ENCODE measurements at places on chromosomes 6 and 20. TPM values are rescaled to one million over a fixed set of nuclear protein-coding genes. Genes with fewer than 3 reads are reported as not detected.
A peak's percentile ranks its signal among the peaks of the same experiment; 100 is the strongest.

LAMA5 gene
- total RNA-seq, result 0.99 TPM

REM1 gene
- total RNA-seq, result not detected

FKBP5 gene
- 106 TPM for total RNA-seq

DNA sequence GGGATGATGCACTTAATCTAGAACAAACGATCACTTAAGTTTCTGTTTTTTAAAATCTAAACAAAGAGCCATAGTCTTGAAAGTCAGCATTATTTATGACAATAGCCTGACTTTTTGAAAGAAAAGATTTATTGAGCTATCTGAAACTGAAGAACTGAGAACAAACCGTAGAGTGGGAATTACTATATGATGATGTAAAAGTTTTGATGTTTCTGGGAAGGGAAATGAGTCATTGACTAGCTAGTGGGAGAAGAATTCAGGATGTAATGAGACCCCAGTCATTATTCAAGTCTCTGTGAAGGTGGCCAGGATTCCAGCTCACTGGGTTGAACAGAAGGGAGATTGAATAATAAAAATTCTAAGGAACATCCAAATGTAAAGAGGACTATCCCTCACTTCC lies 83.4 kb upstream of the FABP7 start:
- no peak overlapping the region for H3K27ac ChIP-seq
- DNase-seq, result no peak
- no peaks in the 10 kb centered on the region for H3K4me1 ChIP-seq
- peaks cover 6% of the 10 kb centered on the region for H3K27me3 ChIP-seq
- H3K36me3 ChIP-seq, result no peaks in the 10 kb centered on the region

DNA sequence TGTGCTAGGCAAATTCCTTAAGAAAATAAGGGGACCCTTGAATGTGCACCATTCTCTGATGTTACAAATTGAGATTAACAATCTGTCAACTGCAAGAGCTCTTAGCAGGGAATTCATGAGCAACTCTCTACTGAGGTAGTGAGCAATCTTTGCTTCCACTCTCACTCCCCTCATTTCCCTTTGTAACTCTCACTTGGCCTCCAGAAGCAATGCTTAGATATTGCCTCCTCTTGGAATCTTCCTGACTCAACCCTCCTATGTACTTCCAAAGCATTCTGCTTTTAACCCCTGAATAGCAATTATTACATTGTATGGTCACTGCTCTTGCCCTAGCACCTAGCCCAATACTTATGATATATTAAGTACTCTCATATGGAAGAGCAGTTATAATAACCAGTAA lies 16.5 kb downstream of the XPO5 start:
- no peak for DNase-seq
- H3K27ac ChIP-seq, result peak overlapping the region; percentile 51
- H3K4me1 ChIP-seq, result no peaks in the 10 kb centered on the region

DNA sequence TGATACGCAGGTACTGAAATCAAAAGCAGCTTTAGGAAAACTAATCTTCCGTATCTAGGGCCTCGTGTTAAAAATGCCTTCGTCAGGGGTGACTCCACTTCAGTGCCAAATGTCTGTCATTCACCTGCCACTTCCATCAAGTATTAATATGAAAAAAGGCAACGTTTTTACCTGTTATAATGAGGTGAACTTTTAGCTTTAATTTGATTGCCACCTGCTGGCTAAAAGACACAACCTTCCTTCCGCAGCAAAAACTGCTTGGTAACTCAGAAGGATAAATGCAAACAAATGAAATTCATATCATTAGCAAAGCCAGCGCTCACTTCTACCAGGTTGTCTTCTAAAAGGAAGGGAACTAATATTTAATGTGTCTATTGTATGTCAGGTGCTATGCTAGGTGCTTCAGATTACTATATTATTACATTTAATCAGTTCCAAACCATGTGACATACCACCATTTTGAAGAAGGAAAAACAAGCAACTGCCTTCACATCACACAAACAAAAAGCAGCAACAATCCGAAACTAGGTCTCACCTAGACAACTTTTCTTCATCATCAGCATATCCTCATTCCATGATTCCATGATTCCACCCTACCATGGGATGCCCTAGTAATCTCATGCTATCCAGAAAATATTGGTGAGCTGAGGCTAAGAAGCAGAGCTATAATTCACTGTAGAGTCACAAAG lies 20.6 kb upstream of the ARHGAP18 start:
- H3K27me3 ChIP-seq, result no peaks in the 10 kb centered on the region
- DNase-seq, result peak; percentile 35
- no peak overlapping the region for H3K4me3 ChIP-seq
- H3K4me1 ChIP-seq, result peaks cover 6% of the 10 kb centered on the region

- H3K36me3 ChIP-seq, result no peaks in the 10 kb centered on the region
- DNase-seq, result no peak
- no peaks in the 10 kb centered on the region for H3K27me3 ChIP-seq
- H3K4me1 ChIP-seq, result no peaks in the 10 kb centered on the region
- H3K27ac ChIP-seq, result no peak overlapping the region
These were observed 11.7 kb downstream of the C20orf96 start for GRCh38 chr20:278607-279571.

KCNK16 gene
- not detected for total RNA-seq
